ENCODE measurements at places on chromosomes 2 and 18.

- DNase-seq, result no peak
Observed at GRCh38 chr2:201059961-201060755, 11.3 kb downstream of the HYCC2 start.

GRCh38 chr2:241763551-241764274 lies 12.9 kb upstream of the GAL3ST2 start:
- DNase-seq, result no peak

- DNase-seq, result no peak
Observed at GRCh38 chr18:33603454-33603853, 25.4 kb downstream of the ASXL3 start.

GRCh38 chr2:160411955-160412354 lies 81.7 kb downstream of the RBMS1 start:
- no peak for DNase-seq

DNA sequence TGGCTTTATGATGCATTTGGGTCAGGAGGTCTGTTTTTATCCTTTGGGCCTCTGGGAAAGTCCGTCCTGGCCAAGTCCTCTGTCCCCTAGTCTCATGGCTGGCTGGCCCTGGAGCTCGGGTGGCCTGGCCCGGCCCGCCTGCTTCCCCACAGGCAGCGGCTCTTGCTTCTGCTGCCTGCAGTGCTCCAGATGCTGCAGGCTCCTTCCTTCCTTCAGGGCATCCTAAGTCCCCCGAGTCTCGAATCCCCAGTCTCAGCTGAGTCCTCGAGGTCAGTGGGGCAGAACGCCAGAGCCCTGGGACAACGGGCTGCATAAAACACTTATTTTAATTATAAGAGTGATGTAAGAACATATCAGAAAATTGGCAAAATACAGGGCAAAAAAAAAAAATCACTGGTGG lies 71.2 kb downstream of the HPCAL1 start:
- no peak for DNase-seq

DNA sequence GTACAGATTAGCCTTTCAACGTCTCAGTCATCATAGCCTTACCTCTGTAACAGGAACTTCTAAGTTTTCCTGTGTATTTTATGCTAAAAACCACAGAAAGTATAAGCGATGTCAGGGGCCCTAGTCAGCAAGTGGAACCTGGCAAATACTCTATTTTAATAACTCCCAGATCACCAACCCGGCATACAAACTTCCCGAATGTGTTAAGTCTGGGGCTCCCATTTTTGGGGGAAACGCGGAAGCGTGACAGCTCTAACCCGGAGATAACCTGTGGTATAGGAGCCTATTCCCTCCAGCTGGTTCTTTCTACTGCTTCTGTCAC lies 574 bp downstream of the NIFK start:
- DNase-seq, result no peak

- no peak for DNase-seq
Observed at GRCh38 chr2:195590861-195591205, 66.2 kb upstream of the SLC39A10 start.

- no peak for DNase-seq
Observed at GRCh38 chr2:62114564-62114963, 81.4 kb upstream of the B3GNT2 start.

- no peak for DNase-seq
Observed at GRCh38 chr18:48949606-48950535, 894 bp downstream of the SMAD7 start.

GRCh38 chr2:173631127-173631460 lies 276.4 kb downstream of the CDCA7 start:
- DNase-seq, result no peak

DNA sequence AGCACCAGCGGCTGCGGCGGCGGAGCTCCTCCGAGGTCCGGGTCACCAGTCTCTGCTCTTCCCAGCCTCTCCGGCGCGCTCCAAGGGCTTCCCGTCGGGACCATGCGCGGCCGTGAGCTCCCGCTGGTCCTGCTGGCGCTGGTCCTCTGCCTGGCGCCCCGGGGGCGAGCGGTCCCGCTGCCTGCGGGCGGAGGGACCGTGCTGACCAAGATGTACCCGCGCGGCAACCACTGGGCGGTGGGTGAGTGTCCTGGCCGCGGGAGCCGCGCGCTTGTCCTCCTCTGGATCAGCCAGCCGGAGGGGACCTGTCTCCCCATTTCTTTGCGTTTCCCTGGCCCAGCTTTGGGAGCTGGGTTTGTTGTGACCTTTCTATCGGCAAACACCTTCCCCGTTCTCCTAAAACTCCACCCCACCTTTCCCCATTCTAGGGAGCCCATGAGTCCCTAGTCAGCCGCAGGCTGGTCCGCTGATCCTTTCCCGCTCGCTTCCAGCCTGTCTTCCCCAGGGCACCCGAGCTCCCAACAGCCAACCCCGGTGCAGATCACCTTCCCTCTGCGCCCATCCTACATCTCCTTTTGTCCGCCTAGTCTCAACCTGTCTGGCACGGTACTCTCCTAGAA lies 316 bp downstream of the GRP start:
- no peak for DNase-seq

DNA sequence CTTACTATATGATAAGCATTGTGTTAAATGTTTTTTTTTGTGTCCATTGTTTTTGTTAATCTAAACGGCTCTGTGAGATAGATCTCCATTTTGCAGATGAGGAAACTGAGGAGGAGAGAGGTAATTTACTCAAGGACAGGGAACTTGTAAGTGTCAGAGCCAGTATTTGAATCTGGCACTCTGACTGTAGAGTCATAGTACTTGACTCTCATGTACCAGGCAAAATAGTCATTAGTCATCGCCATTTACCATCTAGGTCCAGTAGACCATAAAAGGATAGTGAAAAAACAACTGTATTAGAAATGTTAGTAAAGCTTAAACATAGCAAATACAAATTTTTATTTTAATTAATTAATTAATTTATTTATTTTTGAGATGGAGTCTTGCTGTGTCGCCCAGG lies 4.8 kb downstream of the PSMD14 start:
- no peak for DNase-seq

DNA sequence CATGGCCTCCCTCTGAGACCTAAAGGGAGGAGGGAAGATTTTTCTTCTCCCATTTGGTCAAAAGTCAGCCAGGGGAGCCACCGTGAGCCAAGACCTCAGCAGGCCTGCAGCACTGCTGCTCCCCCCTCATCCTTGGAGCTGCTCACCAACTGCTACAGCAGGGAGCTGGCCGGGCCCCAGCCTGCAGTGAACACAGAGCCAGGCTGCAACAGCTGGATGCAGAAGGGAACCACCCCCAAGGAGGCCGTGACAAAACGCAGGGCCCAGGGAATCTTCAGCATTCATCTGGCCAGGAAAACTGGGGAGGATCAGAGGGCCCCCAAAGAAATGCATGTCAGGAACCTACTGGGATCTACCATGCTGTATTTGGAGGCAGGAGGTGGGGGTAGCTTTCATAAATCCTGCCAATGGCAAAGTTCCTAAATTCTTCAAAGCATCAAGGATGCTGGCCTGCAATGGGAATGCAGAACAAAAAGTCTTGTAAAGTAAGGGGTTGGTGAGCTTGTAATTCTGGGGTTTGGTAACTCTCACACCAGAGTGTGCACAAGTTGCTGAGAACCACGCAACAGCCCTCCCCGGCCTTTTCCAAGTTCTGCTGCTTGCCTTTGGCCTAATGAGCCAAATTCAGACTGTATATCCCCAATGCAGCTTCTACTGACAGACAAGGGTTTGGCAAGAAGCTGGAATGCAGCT lies 61.0 kb downstream of the CACNB4 start:
- no peak for DNase-seq

DNA sequence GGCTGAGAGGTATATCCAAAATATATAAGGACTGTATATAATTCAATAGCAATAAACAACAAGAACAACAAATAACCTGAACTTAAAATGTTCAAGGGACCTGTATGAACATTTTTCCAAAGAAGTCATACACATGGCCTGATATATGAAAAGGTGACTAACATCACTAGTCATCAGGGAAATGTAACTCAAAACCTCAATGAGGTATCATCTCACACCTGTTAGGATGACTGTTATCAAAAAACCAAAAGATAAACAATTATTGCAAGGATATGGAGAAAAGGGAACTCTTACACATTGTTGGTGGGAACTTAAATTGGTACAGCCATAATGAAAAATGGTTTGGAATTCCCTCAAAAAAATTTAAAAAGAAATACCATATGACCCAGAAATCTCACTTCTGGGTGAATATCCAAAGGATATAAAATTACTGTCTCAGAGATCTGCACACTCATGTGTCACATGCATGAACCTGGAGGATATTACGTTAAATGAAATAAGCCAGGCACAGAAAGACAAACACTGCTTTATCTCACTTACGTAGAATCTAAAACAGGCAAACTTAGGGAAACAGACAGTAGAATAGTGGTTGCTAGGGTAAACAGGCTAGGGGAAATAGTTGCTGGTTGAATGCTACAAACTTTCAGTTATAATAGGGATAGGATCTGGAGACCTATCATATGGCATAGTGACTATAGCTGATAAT lies 334.5 kb upstream of the MMADHC start:
- no peak for DNase-seq
